Activated T-cell treated with anti-CD3 and anti-CD28 coated beads for 1 hour (primary cell): ENCODE measurements at places on chromosomes 3 and 15.

DNA sequence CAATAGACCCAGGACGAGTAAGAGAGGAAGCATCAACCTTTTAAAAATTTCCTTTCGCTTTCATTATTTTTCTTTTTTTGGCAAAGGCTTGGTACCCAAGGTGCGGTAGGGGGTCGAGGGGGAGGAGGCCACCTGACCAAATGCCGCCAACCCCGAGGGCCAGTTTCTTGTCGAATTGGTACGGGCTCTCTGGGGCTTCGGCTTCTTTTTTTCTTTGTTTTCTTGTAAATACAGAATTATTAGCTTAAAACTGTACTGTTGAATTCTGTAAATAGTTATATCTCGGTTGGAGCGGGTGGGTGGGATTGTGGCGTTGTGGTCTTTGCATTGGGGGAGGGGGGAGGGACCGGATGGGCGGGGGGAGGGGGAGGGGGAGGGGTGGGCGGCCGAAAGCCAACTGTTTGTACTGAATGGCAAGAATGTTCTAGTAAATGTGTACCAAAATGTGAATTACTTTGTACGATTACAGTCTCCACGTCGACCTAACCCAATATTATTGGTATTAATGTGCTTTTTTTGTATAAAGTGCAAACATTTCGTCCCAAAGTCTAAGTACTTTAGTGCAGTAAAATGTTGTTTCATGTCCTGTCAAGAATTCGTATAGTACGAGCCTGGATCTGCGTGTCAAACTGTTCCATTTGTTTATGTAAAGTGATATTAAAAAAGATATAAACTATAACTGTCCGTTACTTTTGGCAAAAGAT lies 4.7 kb downstream of the ZIC1 start:
- no peak for DNase-seq

DNA sequence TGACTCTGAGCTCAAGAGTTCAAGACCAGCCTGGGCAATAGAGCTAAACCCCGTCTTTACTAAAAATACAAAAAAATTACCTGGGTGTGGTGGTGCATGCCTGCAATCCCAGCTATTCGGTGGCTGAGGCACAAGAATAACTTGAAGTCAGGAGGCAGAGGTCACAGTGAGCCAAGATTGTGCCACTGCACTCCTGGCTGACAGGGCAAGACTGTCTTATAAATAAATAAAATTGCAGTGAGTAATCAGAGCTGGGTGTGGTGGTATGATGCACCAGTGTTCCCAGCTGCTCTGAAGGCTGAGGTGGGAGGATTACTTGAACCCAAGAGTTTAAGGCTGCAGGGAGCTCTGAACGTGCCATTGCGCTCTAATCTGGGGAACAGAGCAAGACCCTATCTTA lies 55.9 kb upstream of the GCNT3 start:
- no peak for DNase-seq

DNA sequence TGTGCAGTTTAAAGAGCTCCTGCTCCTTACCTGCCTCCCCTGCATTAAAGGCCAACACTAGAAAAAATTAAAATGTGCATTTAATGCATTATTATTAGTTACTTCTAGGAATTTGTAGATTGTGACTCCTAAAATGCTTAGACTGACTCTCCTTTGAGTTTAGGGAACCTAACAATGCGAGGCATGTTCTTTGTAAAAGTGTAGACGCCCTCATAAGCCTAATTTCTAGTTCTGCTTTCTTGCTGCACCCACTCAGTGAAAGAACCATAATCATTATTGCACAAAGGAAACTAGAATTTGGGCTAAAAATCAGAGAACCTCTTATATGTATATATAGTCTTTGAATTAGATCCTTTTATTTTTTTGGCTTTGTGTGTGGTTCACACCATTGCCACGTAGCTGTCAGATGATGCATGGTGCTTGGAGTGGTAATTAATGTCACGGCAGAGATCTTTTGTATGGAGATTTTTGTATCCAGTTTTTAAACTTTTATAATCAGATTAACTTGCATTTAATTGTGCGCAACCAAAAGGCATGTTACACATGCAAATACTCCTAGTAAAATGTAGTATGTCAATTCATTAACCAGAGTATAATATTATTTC lies 710 bp downstream of the ABHD10 start:
- no peak for DNase-seq

- no peak for DNase-seq
These were observed 169.0 kb downstream of the SPATA16 start for GRCh38 chr3:172972067-172972466.

GRCh38 chr3:37753428-37753827 lies 108.3 kb upstream of the CTDSPL start:
- DNase-seq, result no peak

- no peak for DNase-seq
These were observed 103.3 kb downstream of the GOLIM4 start for GRCh38 chr3:167992381-167992780.
